NCI-H1092 treated with DMSO at 0.1 percent for 48 hours (cell line): ENCODE measurements at places on chromosomes 2 and 18.

DNA sequence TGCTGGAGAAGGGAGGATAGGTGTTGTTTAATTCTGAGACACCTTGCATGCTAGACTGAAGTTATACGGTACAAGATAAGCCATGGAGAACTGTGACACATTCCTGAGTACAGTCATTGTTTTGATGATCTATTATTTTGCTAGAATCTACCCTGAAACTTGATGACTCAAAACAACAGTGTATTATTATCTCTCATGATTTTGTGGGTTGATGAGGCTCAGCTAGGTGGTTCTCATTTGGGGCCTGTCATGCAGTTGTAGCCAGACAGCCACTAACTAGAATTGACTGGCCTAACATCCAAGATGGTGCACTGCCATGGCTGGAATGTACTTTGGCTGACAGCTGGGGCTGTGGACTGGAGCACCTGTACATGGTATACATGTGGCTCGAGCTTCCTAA, 5.4 kb upstream of the IL1R1 start:
- DNase-seq, result no peak

DNA sequence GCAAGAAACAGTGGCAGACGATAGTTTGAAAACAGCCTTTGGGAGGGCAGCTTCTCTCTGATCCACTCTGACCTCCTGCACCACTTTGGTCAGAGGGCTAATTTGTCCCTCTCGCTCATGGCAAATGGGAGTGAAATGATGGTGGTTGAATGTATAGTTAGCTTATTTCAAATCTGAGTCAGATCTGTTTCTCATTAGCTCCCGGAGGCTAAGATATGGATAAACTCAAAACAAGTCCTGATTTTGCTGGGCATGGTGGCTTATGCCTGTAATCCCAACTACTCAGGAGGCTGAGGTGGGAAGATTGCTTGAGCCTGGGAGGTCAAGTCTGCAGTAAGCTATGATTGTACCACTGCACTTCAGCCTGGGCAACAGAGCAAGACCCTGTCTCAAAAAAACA, 145.0 kb downstream of the ALK start:
- no peak for DNase-seq

- DNase-seq, result no peak
Observed at GRCh38 chr2:200399046-200399445, 92.6 kb downstream of the SPATS2L start.

DNA sequence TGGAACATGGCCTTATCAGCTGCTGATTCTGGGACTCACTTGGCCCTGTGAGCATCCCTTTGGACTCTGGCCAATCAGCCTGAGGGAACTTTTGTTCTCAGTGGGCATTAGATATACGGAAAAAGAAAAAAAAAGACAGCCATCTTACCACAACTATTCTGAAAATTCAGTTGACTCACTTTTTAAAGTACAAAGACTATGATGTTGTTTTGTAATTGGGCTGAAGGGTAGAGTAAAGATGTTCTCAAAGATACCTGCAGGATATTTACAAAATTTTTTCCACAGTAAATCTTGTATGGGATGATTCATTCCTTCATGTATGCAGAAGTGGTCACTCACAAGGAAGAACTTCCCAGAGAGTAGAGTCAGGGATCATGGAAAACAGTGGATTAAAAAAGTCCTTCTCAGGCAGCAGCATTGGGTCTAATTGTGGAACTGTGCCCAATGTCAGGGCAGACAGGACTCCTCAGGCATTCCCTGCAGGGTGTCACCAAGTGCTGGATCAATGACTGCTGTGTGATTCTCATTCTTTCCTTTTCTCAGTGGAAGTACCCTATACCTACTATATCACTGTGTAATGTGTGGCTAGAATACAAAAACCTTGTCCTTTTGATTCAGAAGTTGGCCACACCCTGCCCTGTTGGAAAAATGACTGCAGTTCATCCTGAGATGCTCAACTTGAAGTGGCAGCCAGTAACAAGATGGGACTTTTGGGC, 35.4 kb downstream of the SULT1C4 start:
- DNase-seq, result no peak

DNA sequence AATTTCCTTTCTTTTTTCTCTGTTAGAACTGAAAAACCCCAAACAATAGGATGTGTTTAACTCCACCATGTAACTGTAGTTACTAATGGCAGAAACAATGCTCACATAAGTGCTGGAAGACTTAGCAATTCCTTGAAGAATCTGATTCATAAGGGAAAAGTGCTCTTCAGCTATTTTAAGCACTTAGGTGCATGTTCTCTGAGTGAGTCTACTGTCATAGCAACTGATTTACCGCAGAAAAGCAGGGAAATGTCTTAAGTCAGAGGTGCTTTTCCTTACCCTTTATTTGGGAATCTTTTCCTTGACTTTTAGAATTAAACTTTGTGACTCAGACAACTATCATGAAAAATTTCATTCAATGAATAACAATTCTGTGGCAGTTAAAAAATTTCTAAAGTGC, 65.4 kb upstream of the NABP1 start:
- no peak for DNase-seq

DNA sequence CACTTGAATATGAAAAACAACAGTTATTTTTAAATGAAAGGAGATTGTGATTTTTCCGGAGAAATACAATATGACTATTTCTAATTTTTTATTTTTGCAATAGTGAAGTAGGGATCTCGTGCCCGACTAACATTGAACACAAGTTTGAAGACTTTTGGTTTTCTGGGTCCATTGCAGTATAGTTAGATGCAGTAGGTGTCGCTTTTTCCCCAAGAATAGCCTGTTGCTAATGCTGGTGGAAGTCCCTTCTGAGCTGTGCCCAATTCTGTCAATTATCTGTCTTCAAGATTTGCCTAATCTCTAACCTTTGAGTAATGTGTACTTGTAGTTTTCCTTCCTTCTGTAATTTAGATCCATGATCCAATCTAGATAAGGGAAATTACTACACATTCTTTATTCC, 36.5 kb downstream of the SEMA4F start:
- DNase-seq, result peak; percentile 46

DNA sequence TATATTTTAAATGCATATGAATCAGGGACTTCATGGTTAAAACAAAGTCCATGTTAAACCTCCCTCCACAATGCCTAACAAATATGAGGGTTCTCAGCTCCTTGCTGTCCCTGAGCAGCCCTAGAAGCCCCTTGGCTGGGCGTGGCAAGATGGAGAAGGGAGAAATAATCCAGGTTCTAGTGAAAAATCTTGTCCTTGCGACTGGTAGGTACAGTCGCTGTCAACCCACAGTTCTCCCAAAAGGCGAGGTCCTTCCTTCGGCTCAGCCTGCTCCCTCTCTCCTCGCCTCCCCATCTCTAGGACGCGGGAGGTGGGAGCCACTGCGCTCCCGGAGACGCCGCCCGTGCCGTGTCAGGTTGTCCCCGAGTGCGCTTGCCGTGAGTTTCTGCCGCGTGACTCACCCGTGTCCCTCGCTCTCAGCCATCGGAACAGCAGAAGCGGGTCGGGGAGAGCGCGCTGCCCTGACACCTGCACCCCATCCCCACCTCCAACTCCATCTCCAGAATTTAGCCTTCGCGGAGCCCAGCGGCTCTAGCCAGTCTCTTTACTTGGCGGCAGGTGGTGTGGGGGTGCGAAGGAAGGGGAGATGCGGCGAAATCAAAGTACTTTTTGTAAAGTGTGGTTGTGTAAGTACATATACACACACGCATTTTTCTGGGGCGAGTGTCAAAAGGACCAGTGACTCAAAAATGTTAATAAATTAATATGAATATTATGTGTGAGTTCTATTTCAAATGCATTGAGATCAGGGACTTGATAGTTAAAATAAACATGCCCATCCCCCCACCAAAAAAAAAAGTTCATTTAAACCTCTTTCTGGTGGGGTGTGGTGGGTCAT, 65.1 kb upstream of the TMEM17 start:
- no peak for DNase-seq

DNA sequence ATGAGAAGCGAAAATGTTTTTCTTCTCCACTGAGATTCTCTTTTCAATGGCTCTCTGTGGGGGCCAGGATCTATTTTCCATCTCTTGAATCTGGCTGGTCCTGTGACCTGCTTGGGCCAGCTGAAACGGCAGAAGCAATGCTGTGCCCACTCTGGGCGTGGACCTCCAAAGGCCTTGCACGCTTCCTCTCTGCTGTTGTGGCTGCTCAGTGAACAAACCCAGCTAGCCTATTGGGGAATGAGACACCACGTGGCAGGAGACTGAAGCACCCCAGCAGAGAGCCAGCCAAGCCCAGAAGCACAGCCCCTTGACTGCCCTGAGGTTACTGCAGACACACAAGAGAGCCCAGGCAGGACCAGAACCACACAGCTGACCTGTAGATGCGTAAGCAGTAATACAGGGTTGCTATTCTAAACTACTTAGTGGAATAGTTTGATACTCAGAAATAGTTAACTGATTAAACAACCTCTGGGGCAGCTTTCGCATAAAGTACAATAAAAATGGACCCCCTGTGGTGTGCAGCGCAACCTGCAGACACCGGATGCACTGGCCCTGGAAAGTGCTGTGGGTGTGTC, 221.7 kb upstream of the SH3BP4 start:
- DNase-seq, result no peak

DNA sequence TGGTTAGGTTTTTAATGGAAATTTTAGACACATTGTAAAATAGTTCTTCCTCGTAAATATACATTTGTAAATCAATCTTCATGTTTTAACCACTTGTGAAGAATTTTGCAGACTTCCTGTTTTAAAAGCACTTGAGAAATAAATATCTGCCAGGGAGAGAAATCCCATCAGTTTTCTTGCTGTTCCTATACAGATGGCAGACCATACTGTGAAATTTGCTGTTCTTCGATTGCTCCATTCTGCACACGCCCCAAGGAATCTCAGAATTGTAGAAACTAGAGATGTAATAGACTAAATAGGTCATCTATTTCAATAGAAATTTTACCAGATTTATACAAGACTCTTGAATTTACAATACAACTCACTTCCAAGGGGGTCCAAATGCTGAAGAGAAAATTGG, 75.8 kb upstream of the PIK3C3 start:
- DNase-seq, result no peak

- DNase-seq, result no peak
Observed at GRCh38 chr18:54888933-54889332, 60.7 kb downstream of the RAB27B start.

- no peak for DNase-seq
Observed at GRCh38 chr18:11607906-11608305, 1.5 kb upstream of the SLC35G4 start.

- no peak for DNase-seq
Observed at GRCh38 chr18:57784034-57784800, 18.9 kb downstream of the ATP8B1 start.

DNA sequence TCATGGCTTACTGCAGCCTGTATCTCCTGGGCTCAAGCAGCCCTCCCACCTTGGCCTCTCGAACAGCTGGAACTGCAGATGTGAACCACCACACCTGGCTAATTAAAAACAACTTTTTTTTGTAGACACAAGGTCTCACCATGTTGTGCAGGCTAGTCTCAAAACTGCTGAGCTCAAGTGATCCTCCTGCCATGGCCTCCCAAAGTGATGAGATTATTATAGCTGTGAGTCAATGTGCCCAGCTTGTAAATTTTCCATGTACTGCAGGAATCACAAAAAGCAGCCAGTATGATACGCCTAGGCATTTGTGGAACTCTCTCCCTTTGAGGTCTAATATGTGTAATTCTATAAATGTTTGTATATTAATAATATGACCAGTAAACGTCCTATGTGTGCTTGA, 59.9 kb downstream of the MSH6 start:
- no peak for DNase-seq

DNA sequence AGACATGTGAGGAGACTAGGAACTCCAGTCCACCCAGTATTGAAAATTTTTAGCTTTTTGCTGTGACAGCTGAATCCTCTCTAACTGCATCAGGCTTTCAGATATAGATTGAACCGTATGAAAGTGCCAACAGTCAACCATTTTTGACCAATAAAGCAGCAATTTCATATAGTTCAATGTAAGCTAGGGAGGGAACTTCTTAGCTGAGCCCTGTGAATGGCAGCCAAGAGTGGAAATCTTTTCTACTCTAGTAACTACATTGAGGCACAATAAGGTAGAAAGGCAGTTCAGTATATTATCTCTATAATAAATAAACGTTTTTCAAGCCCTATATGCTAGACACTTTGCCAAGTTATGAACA, 96.3 kb upstream of the TANK start:
- DNase-seq, result no peak

- DNase-seq, result no peak
Observed at GRCh38 chr2:107992069-107992468, 5.7 kb downstream of the SLC5A7 start.

- DNase-seq, result no peak
Observed at GRCh38 chr18:71001597-71001996, 712.8 kb downstream of the SOCS6 start.

GRCh38 chr2:200744201-200744602, 67.5 kb upstream of the BZW1 start:
- no peak for DNase-seq

DNA sequence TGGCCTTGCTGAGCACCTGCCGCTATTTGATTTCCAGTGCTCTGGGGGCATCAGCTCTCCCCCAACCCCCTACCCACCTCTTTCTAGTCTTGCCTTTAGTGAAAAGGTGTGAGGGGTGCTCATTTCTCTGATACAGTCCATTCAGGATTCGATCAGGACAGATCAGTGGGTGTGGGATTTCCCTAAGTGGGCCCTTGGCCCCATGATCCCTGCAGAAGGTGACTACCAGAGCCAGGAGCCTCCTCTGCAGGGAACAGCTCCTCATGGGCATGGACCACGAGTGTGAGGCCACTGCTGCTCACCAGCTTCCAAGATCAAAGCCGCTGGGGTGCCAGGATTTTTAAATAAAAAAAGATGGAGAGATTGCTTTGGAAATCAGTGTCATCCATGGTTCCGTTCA, 835.2 kb upstream of the ID2 start:
- no peak for DNase-seq
